ENCODE measurements at places on chromosomes 7 and 10.
A peak's percentile ranks its signal among the peaks of the same experiment; 100 is the strongest.

- DNase-seq: no peak
Observed at GRCh38 chr10:125000366-125001312, 58.7 kb downstream of the ZRANB1 start.

- DNase-seq: peak; percentile 38
Observed at GRCh38 chr7:11341285-11341944, 367.7 kb downstream of the PHF14 start.

GRCh38 chr7:145169908-145170307 is 334.1 kb upstream of the TPK1 start:
- no peak for DNase-seq

DNA sequence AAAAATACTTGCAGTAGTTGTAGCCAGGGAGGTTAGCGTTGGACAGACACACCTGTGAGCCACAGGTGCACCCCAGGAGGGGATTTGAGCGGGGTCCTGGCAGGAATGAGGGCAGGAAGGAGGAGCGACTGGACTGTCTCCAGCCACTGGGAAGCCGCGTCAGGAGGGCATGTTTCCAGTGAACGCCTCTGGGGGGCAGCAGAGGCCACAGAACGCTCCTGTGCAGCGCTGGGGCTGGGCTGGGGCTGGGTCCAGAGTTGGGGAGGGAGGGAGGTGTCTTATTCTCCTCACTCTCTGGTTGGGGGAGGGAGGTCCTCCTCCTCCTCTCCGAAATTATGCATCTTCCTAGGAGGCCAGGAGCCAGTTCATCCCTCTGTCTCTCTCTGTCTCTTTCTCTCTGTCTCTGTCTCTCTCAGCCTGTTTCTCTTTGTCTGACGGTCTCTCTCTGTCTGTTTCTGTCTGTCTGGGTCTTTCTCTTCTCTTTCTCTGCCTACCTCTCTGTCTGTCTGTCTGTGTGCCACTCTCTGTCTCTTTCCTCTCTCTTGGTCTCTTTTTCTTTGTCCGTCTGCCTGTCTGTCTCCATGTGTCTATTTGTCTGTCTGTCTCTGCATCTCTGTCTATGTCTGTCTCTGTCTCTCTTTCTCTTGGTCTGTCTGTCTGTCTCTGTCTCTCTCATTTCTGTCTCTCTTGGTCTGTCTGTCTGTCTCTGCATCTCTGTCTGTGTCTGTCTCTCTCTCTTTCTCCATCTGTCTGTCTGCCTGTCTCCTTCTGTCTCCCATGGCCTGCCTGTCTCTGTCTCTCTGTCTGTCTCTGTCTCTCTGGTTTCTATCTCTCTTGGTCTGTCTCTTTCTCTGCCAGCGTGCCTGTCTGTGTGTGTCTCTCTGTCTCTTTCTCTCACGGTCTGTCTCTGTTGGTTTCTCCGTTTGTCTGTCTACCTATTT is 9.9 kb upstream of the PSMG3 start:
- peak; percentile 59 for DNase-seq

- no peak for DNase-seq
Observed at GRCh38 chr10:46542567-46543465, 13.6 kb downstream of the GPRIN2 start.

DNA sequence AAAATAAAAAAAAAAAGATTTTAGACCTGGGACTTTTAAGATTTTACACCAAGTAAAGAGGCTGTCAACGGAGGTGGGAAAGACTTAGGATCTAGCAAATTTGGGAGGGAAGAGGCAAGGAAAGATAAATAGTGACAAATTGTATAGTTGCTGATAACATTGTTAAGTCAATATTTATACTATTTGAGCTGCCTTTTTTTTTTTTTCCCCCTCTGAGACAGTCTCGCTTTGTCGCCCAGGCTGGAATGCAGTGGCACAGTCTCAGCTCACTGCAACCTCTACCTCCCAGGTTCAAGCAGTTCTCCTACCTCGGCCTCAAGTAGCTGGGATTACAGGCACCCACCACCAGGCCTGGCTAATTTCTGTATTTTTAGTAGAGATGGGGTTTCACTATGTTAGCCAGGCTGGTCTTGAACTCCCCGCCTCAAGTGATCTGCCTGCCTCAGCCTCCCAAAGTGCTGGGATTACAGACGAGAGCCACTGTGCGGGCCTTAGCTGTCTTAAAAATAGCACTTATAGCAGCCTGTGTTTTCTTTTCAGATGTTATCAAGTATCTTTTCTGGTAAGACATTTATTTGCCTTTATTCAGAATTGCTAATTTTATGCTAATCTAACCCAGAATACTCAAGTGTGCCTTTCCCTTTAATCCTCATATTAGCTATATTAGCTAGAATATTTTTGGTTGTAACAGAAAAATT is 94.5 kb downstream of the MMRN2 start:
- no peak for DNase-seq

DNA sequence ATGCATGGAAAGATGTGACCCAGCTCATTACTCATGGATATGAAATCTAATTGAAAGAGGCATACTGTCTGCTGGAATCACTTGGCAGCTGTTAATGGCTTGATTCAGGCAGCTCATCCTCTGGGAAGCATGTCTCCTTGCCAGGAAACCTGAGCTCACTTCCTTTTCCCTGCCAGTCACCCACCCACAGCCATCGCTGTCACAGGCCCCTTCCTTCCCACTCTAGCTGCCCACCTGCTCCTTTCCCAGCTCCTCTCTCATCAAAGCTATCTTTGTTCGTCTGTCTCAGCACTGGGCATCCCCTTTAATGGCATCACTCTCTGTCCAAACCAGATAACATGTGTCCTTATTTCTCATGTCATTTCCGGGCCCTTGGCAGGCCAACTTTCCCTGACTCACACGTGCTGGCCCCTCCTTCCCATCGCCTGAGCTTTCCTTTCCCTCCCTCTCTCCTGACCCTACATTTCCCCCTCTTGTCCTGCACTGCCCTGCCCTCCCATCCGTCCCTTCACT is 721.9 kb downstream of the TNS3 start:
- no peak for DNase-seq

- no peak for DNase-seq
Observed at GRCh38 chr10:93639791-93640190, 27.5 kb downstream of the PDE6C start.

DNA sequence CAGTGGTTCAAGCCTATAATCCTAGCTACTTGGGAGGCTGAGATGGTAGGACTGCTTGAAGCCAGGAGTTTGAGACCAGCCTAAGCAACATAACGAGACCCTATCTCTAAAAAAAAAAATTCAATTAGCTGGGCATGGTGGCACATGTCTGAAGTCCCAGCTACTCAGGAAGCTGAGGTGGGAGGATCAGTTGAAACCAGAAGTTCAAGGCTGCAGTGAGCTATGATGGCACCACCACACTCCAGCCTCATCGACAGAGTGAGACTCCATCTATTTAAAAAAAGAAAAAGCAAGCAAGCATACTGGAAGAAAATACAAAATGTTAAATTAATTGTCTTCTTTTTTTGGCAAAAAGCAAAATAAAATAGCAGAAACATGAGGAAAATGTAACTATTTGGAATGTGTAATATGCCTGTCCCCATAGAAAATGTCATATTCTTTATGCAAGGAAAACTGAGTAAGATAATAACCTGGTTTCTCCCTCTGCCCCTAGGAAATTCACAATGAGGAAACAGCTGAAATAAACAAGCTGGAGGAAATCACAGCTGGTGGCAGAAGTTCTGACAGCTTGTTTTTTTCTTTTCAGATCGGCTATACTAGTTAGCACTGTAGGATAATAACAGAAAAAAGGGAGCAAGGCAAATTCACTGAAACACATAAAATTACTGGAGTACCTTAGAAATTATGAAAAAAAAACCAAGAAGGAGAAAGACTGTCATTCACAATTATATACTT is 48.5 kb downstream of the HERPUD2 start:
- DNase-seq: no peak

GRCh38 chr7:12436126-12436525 is 32.5 kb upstream of the VWDE start:
- DNase-seq: no peak

- no peak for DNase-seq
Observed at GRCh38 chr10:1709161-1709560, 28.2 kb downstream of the ADARB2 start.

DNA sequence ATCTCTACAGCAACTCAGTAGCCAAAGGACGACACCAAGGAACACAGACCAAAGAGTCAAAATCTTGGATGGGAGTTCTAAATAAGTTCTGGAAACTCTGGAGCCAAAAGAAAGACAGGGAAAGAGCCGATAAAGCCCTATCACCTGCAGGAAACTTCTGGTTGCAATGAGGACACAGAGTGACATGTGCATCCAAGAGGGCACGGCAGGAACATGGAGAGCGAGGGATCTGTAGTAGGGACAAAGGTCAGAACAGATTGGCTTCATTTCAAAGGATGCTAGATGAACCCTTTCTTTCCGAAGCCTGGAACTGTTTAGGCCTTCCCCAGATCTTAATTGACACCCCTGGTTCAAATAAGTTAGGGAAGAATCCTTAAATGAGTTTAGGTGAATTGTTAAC is 39.5 kb downstream of the CACNA2D1 start:
- no peak for DNase-seq

DNA sequence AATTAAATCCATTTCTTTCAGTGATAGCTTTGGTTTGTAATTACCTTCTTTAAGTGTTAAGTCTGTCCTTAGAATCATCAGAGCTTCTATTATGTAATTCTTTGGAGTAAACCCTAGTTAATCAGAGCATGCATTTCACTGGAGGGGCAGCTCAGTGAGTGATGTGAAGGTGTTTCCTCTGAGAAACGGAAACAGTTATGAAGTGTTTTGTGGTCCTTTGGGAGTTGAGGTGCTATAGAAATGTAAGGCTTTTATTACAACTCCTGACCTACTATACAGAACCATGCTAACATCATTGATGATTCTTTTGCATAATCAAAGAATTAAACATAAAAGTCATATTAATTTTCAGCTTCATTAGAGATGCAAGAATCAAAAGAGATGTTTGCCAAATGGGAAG is 141.5 kb downstream of the EXOC4 start:
- DNase-seq: no peak
